ENCODE measurements at places on chromosomes 4 and X.

GRCh38 chrX:46317163-46317562, 228.1 kb downstream of the ZNF674 start:
- DNase-seq, result no peak

DNA sequence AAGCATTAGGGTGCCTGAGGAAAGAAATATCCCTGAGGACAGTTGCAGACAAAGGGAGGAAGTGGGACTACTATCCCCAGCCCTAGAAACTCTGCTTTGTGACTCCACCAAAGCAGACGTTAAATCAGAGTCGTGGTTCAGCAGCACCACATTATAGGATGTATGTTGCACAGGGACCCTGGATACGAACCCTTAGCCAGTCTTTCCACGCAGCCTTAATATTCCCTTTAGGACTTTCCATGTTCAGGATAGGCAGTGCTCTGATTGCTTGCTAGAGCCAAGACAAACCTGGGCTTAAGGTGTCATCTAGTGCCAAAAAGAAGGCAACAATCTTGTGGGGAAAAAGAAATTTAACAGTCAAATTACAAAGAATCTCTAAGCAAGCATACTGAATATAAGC, 62.6 kb downstream of the MAD2L1 start:
- DNase-seq, result no peak

DNA sequence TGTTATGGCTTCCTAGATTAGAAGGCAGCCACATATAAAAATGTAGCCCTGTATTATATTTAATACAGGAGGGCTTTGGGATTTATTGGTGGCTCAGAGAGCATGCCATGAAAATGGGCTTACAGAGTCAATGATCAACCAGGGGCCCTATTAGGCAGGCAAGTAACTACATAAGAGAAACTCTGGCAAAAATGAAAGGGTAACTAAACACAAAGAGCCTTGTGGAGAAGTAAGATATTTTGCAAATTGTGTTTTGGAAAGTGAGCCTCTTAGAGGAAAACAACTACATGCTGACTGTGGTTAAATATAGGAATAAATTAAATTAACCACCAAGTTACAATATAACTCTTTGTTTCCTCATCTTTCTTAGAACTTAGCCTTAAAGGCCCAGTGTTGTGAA, 5.5 kb downstream of the SAT1 start:
- DNase-seq, result no peak

GRCh38 chrX:112814496-112814895, 26.1 kb downstream of the AMOT start:
- DNase-seq, result no peak

DNA sequence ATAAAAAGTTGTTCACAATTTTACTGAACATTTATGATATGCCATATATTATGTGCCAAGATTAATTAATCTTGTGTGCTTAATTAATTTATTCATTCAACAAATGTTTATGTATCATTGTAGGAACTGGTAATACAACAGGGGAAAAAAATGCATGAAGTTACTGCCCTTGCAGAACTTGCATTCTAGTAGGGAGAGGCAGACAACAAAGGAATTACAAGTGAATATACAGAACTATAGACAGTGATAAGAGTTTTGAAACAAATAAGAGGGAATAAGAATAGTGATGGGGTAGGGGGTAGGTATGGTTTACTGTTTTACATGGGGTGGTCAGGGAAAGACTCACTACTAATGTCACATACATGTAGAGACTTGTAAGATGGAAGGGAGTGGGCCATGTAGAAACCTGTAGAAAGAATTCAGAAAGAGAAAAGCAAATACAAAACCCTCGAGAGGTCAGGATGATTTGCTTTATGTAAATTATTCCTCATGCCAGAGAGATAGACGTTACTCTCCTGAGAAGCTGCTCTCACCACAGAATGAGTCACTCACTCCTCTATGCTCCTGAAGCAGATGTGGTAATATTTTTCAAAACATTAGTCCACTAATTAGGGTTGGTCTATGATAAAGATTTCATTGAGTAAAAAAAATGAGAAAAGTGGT, 855.0 kb upstream of the GRID2 start:
- no peak for DNase-seq

DNA sequence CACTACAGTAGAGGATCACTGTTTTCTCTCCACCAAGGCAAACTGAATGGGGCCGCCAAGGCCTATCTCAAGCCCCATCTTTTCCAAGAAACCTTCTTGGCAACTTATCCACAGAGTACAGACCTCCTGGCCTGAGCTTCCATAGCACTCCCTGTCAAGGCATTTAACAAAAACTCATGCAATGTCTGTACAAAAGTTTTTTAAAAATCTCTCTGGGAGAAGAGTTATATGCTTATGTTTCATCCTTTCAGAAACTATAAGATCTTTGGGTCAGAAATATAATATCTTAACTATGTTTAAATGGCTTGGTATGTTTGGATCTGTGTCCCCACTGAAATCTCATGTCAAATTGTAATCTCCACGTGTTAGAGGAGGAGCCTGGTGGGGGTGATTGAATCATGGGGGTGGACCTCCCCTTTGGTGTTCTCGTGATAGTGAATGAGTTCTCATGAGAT, 13.6 kb downstream of the ADAMTS3 start:
- no peak for DNase-seq

- DNase-seq, result no peak
These were observed 19.9 kb upstream of the MXD4 start for GRCh38 chr4:2281575-2282343.

DNA sequence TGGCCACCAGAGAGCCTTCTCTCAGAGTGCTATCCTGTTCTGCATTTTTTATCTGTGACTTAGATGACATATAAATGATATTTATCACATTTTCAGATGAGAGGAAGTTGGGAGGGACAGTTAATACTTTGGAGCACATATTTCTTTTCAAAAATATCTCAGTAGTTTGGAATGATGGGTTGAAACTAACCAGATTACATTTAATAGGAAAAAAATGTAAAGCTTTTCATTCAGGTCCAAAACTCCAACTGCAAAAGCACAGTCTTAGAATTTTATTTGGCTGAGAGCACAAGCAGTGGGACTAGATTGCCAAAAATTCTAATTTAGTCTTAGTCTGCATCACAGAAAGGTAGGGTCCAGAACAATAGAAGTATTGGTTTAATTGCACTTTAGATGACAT, 248.2 kb upstream of the TEX13A start:
- DNase-seq, result no peak

GRCh38 chr4:31422006-31422405, 701.8 kb downstream of the PCDH7 start:
- DNase-seq, result no peak

GRCh38 chrX:84168095-84168494, 19.9 kb downstream of the RPS6KA6 start:
- no peak for DNase-seq

DNA sequence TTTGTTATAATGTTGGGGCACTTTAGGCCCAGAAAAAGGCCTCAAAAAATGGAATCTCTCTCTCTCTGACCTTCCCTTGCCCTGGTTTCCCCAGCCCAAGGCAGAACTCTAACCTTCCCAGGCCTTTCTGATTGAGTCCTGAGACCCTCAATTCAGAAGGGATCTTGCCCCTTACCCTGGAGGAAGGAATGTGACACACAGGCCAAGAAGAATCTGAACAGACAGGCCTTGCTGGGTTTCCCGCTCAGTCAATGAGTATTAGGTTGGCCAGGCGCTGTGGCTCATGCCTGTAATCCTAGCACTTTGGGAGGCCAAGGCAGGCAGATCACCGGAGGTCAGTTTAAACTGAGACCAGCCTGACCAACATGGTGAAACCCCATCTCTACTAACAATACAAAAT, 27.6 kb downstream of the ELOVL6 start:
- DNase-seq, result no peak

- peak; percentile 14 for DNase-seq
These were observed 391.4 kb downstream of the SH2D1A start for GRCh38 chrX:124737771-124738170.

DNA sequence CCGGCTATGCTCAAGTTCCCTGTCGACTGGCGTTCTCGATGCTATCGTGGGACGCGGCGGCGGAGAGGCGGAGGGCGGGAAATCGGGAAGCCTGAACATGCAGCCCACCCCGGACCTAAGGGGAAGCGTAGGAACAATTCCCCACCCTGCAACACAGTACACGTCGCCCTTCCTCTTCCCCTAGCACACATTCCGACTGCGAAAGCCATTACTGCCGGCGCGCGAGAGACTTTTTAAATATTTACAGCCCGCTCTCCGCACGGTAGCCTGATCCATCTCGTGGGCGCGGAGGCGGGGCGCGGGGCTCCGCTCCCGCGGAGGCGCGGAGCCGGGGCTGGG, 48.1 kb upstream of the BCOR start:
- DNase-seq, result no peak

DNA sequence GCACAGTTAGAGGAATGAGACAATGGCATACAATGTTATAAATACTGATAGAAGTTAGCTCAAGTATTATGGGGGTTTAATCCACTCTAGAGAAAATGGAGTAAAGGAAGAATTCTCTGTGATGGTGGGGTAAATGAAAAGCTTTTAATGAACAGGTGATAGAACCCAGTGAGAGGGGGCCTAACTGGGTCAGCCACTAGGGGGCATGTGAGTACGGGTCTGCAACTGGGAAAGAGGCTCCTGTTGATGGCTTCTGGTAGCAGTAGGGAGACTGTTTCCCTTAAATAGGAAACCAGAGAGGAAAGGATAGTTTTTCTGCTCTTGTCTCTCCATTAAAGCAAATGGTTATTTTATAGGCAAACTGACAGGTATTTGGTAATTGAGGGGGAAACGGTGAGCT, 132.8 kb upstream of the GPR101 start:
- DNase-seq, result no peak

GRCh38 chrX:26783512-26784225, 567.7 kb downstream of the MAGEB5 start:
- DNase-seq, result peak; percentile 52

DNA sequence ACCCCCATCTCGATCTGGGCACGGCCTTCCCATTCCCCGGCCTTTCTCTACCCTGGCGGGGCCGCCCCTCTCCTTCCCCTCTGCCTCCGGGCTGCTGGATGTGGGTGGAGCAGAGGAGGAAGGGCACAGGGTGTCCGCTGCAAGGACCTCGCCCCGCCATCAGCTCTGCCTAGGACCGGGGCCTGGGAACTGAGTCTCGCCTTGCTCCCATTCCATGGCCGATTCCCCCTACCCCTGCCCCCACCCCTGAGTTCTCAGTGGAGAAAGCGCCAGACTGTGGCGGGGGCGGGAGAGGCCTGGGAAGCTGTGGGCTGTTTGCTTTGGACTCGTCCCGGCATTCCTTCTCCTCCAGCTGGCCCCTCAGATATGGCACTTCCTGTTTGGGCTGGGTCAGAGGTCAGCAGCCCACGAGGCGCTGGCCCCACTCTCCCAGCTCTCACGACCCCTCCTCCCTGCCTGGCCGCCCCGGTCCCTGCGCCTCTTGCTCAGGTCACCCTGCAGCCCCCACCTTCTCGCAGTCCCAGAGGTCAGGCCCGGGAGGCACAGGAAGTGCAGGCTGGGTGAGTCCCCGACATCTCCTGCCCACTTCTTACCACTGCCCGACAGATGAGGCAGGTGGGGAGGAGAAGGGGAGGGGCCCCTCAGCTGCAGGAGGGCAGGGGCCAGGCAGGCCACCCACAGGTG, 6.4 kb upstream of the BGN start:
- no peak for DNase-seq

DNA sequence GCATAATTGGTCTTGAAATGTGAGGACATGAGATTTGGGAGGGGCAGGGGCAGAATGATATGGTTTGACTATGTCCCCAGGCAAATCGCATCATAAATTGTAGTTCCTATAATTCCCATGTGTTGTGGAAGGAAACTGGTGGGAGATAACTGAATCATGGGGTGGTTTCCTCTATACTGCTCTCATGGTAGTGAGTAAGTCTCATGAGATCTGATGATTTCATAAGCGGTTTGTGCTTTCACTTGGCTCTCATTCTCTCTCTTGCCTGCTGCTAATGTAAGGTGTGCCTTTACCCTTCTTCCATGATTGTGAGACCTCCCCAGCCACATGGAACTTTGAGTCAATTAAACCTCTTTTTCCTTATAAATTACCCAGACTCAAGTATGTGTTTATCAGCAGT, 2595.9 kb downstream of the PCDH7 start:
- no peak for DNase-seq

DNA sequence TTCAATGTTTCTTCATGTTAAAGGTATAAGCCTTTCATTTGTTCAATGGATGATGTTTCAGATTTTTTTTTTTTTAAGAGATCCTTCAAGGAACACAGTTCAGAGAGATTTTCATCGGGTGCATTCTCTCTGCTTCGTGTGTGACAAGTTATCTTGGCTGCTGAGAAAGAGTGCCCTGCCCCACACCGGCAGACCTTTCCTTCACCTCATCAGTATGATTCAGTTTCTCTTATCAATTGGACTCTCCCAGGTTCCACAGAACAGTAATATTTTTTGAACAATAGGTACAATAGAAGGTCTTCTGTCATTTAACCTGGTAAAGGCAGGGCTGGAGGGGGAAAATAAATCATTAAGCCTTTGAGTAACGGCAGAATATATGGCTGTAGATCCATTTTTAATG, 75.8 kb downstream of the NPNT start:
- no peak for DNase-seq
